Brain microvascular endothelial cell (primary cell): ENCODE measurements at places on chromosomes 5 and 9.
A peak's percentile ranks its signal among the peaks of the same experiment; 100 is the strongest.

DNA sequence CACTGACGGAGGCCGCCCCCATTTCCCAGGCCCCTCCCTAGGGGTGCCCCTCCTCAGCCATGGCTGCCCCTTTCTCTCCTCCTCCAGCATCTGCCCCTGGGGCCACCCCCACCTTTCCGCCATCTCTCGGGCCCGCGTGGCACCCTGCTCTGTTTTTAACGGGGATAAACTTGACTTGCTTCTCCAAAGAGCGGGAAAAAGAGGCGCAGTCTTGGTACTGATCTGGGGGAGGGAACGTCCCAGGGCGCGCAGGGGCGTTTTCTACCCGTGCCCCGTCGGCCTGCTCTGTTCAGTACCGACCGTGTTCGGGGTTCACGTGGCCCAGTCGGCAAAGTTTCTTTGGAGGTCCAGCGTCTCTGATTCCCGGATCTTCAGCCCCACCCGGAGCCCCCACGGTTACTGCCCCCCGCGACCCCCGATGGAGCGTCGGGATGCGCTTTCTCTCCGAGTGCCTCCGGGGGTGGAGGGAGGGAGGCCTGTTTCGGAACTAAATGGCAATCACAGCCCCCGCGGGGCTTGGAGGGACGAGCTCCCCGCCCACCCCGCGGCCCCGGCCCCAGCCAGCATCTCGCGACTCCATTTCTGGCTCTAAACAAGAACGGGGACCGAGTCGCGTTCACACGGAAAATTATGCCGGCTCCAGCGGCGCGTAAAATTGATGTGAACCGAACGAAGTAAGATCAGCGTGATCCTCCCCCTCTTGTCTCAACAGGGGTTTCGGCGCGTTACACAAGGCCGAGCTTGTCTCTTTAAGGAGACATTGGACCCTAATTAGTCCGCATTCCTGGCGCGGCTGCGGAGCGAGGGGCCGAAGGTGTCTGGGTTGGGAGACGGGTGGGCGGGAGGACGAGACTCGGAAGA is 1.1 kb upstream of the TLE4 start:
- peak; percentile 38 for DNase-seq

GRCh38 chr5:60010328-60010727 is 116.8 kb upstream of the PDE4D start:
- DNase-seq, result no peak

- DNase-seq, result no peak
Observed at GRCh38 chr5:53974021-53974420, 336.4 kb downstream of the ARL15 start.

DNA sequence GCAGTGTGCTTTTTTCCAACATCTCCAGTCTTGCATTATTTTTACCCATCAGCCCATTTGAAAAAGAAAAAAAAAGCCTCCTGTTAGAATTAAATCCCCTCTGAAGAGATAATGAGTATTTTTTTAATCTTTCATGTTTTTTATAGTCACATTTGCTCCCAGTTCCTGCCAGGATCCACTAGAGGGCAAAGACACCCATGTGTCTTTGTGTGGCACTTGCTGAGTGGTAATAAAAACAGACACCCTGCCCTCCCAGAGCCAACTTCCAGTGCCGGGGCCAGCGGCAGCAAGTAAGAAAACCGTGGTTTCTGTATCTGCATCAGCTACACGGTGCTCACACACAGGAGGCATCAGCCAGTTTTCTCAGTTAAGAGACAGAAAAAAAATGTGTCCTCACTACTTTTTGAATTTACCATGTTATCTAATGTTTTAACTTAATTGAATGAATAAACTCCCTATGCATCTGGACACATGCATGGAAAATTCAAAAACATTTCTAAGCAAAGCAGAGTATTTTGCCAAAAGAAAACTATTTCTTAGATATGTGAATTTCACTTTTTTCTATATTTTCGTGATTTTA is 70.2 kb upstream of the PLEKHG4B start:
- DNase-seq, result no peak

DNA sequence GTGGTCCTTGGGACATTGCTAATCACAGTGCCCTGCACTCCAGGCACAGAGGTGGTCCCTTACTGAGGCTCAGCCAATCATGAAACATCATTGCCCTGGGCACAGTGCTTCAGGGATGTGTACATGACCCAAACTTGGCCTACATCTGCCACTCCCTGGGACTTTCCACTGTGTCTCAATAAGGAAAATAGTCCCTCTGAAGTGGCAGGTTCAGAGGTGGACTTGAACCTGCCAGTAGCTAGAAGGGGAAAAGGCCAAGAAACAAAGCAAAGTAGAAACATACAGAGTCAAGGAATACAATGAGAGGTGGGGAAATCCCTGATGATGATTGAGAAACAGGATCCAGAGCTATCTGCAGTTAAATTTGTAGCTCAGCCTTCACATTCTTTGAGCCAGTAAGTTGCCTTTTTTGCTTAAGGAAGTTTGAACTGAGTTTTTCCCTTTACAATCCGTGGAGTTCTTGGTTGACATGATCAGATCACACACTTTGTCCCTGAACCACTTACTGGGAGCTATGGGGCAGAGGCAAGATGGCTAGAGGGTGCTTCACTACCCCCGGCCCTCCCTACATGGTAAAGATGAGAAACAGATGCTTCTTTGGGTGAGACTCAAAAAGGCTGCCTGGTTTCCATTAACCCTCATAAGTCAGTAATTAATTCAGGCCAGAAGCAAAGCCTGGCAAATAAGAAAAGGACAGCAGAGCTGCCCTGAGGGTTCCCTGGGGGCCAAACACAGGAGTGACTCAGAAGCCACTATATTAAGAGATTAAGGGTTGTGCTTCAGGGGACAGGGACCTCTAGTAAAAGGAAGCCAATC is 57.6 kb downstream of the SH3TC2 start:
- no peak for DNase-seq

DNA sequence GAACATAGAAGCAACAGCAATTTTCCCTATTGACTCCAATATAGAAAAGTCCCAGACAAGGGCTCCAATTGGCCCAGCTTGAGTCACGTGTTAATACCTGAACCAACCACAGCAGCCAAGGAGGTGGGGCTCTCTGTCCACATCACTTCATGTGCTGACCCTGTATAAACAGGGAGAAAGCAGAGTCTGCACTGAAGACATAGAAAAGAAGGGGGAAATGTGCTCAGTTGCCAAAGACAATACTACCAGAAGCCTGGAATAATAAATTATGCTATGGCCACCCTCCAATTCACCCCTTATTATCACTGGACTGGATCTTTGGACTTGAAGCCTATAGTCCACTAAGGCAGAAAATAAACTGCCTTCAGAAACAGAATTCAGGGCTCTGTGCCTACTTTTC is 275.4 kb downstream of the EPB41L4A start:
- peak; percentile 32 for DNase-seq

DNA sequence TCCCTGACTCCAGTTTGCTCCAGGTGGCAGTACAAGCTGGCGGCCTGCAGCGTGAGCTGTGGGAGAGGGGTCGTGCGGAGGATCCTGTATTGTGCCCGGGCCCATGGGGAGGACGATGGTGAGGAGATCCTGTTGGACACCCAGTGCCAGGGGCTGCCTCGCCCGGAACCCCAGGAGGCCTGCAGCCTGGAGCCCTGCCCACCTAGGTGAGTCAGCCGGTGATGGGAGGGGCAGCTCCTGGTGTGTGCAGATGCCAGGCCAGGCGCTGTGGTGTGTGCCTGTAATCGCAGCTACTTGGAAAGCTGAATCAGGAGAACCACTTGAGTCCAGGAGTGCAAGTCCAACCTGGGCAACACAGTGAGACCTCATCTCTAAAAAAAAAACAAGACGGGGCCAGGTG is 10.0 kb upstream of the CACFD1 start:
- no peak for DNase-seq

DNA sequence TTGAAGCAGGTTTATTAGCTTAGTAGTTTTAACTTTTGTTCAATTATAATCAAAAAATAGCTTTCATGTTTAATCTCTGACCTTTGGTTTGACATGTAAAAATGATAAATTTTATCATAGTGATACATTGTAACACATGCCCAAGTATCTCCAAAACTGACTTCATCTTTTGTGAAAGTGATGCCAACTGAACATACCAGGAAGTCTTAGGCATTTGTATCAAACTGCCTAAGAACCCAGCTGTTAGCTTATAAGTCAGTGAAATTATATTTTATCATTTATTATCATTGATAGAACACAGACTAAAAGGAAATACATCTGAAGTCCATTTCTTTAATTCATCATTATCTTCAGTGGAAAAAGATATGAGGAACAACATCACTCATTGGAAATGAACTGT is 39.1 kb downstream of the NIPBL start:
- no peak for DNase-seq

DNA sequence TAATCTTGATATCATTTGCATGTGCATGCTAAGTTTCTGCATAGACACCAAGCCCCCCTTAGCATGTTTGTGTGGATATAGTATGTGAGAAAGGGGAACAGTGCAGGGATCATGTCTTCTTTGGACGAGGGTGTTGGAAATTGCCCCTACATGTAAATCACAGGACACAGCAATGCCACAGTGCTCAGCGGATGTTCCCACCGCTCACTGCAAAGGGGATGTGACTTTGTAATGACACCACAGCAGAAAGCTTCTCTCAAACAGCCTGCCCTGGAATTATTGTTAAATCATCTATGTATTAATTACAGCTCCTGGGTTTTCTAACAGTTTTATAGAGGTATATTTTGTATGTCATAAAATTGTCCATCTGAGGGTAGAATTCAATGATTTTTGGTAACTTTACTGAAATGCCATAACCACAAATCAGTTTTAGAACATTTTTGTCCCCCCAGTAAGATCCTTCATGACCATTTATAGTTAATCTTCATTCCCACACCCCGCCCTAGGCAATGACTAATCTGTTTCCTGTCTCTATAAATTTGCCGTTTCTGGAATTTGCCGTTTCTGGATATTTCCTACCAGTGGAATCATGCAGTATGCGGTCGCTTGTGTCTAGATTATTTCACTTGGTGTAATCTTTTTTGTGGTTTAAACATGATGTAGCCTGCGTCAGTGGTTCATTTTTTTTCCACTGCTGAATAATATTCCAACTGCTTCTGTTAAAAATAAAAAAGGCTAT is 648.5 kb upstream of the WWC1 start:
- peak; percentile 98 for DNase-seq

DNA sequence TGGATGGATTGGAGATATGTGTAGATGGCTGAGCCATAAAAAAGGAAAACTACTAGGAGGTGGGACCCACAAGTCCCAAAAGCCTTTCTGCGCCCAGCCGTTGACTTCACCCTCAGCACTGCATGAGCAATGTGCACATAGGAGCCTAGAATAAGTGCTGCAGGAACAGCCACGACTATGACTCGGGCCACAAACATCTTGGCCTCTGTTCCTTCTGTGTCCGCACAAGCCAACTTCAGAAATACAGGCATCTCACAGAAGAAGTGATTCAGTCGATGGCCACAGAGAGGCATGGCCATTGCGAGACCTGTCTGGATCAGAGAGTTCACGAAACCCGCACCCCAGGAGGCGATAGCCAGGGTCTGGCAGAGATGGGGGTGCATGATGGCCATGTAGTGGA is 587 bp downstream of the OR2Y1 start:
- peak; percentile 34 for DNase-seq

DNA sequence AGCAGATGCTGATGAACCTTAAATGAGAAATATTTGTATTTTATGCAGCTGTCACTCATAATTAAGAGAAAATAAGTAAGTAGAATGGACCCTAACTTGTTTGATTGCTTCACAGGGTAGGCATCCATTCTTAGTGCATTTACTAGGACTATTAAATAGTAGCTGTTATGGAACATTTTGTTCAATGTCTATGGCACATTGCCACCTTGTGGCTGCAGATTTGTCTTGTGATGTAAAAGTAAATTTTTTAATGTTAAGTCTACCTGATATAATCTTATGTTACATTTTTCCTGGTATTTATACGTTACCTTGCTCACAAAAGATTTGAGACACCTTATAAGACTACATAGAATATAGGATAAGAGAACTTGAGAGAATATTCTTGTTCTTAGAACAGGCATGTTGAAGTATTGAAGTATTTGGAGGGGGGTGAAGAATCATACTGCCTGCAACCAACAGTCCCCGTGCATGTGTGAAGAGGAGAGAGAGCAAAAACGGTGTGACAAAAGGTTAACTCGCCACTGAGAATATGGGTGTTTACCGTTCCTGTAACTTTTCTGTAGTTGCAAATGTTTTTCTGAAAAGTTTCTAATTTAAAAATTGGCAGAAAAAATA is 161.1 kb downstream of the MAST4 start:
- peak; percentile 69 for DNase-seq

- DNase-seq, result peak; percentile 56
Observed at GRCh38 chr5:74017786-74018211, 391.8 kb downstream of the ARHGEF28 start.

- no peak for DNase-seq
Observed at GRCh38 chr5:77322406-77322805, 111.9 kb downstream of the PDE8B start.

DNA sequence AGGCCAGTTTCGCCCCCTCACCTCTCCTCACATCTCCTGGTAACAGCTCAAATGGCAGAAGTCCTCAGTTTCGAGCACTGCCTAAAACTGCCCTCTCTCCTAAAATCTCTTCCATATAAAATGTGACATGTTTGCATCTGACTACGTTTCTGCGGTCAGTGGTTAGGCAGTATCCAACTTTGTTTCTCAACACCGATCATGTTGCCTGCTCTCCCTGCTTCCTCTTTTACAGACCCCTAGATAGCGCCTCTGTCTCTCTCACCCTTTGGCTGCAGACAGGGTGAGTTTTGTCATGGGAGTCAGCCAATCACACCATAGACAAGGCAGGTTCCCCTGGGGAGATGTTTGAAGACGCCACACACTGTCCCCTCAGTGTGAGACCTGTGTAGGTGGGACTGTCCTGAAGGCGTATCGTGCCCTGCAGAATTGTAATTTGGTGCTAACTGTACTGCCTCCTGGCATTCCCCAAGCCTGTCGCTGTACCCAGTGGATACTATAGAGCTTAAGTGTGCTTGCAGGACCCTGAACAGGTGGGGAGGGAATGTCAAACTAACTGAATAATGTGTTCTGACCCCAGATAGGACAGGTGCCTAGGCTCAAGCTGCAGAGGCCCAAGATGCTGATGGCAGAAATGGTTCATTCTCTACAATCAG is 1.1 kb downstream of the HEXB start:
- no peak for DNase-seq

DNA sequence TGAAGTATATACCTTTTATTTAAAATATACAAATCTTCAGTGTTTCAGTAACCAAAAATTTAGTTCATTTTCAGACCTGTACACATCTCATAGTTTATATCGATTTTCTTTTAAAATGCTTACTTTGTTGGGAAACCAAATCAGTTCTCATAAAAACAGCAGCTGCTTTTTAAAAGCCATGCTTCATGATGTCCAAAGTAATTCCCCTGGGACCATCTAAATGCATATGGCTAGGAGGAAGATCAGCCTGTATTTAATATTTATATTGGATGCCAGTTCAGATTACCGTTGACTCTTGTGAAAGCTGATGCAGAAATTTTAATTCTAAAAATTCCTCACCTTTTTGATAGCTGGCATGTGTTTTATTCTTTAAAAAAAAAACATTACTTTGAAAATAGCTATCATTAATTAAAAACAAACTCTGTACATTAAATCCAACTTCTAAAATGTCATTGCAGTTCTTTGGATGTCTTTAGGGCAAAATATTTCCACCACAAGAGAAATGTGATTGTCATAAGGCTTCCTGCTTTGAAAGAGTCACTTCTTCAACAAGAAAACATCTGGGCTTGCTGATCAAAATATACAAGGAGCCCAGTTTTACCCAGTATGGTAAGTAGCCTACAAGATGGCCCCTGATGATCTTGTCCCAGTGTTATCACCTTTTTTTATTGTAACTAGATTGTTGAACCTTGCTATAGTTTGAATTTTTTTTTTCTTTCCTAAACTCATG is 1242.9 kb upstream of the CDH6 start:
- DNase-seq, result no peak
